ENCODE measurements at places on chromosomes 6 and 20. TPM values are rescaled to one million over a fixed set of nuclear protein-coding genes. Genes with fewer than 3 reads are reported as not detected.

CTAGE9 gene
- not detected for total RNA-seq

CDH4 gene
- total RNA-seq: 1.6 TPM

DEFB124 gene
- not detected for total RNA-seq

PTK6 gene
- total RNA-seq: 0.11 TPM

PSORS1C1 gene
- total RNA-seq: 1.1 TPM

CALHM5 gene
- 1.4 TPM for total RNA-seq

MYMX gene
- total RNA-seq: not detected

RBPJL gene
- total RNA-seq: not detected

CSE1L gene
- 78.7 TPM for total RNA-seq

GSTA2 gene
- total RNA-seq: not detected

OR12D3 gene
- total RNA-seq: not detected

SLC22A7 gene
- not detected for total RNA-seq

CNR1 gene
- 6.3 TPM for total RNA-seq

DDRGK1 gene
- 63.0 TPM for total RNA-seq

UST gene
- 6.3 TPM for total RNA-seq

CYP21A2 gene
- 1.2 TPM for total RNA-seq

MYLK2 gene
- 0.27 TPM for total RNA-seq

ABHD16A gene
- total RNA-seq: 54.6 TPM

PLCB4 gene
- total RNA-seq: 14.0 TPM

ZNF311 gene
- 2.3 TPM for total RNA-seq

SLC17A3 gene
- total RNA-seq: not detected

THBD gene
- total RNA-seq: 0.82 TPM

ISM1 gene
- 5.0 TPM for total RNA-seq

HLA-DQA2 gene
- total RNA-seq: not detected

CEP250 gene
- 68.4 TPM for total RNA-seq

DLL1 gene
- 3.6 TPM for total RNA-seq

HLA-DPA1 gene
- 2.0 TPM for total RNA-seq

ADGB gene
- not detected for total RNA-seq

OPRL1 gene
- 2.2 TPM for total RNA-seq

DDX43 gene
- total RNA-seq: not detected

SYNCRIP gene
- total RNA-seq: 129 TPM

IDH3B gene
- total RNA-seq: 93.1 TPM

FAM229B gene
- total RNA-seq: 22.7 TPM

TAGAP gene
- total RNA-seq: 0.32 TPM

RPN2 gene
- total RNA-seq: 142 TPM

ZBTB9 gene
- total RNA-seq: 9.6 TPM

NUP43 gene
- total RNA-seq: 38.8 TPM

SIM1 gene
- total RNA-seq: not detected

HRH3 gene
- not detected for total RNA-seq

ABHD16B gene
- total RNA-seq: not detected

NNAT gene
- 19.4 TPM for total RNA-seq

MYO6 gene
- 70.0 TPM for total RNA-seq

ZNF334 gene
- total RNA-seq: 31.8 TPM

MOCS1 gene
- 4.1 TPM for total RNA-seq

TSHZ2 gene
- 31.0 TPM for total RNA-seq

GPLD1 gene
- 4.7 TPM for total RNA-seq

RHAG gene
- not detected for total RNA-seq

ZSCAN23 gene
- total RNA-seq: 13.9 TPM

MAPK13 gene
- total RNA-seq: 20.6 TPM

CYP24A1 gene
- total RNA-seq: 21.3 TPM

MMP24 gene
- 0.99 TPM for total RNA-seq

RNGTT gene
- total RNA-seq: 16.5 TPM

All from mesothelial cell of epicardium (in vitro differentiated cells).